ENCODE measurements at places on chromosomes 4 and X.

DNA sequence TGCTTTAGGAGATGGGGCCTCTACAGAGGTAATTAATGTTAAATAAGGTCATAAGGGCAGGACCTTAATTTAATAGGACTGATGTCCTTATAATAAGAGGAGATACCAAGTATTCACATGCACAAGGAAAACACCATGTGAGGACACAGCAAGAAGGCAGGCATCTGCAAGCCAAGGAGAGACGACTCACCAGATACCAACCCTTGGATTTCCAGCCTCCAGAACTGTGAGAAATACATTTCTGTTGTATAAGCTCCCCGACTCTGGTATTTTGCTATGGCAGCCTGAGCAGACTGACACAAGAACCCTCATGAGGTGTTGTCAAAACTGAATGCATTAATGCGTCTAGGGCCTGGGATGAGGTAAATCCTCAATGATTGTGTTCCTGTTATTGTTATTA is 56.2 kb upstream of the MAPK10 start:
- DNase-seq, result no peak

DNA sequence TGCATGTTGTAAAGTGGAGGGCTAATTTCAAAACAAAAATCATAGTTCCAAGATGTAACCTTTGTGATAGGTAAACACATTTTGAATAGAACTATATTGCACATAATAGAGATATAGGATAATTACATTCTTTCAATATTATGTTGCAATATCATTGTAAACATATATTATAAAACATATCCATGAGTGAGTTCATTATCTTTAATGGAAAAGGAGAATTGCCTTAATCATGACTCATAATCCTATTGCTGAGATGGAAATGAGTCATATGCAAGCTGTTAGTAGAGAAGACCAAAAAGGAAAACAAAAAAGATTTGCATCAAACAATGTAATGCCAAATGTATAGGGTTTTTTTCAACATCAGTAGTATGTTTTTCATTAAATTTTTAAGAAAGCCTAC is 73.7 kb upstream of the WDR44 start:
- DNase-seq, result no peak

- DNase-seq, result no peak
Measured at GRCh38 chrX:93868289-93868965, 194.4 kb downstream of the FAM133A start.

DNA sequence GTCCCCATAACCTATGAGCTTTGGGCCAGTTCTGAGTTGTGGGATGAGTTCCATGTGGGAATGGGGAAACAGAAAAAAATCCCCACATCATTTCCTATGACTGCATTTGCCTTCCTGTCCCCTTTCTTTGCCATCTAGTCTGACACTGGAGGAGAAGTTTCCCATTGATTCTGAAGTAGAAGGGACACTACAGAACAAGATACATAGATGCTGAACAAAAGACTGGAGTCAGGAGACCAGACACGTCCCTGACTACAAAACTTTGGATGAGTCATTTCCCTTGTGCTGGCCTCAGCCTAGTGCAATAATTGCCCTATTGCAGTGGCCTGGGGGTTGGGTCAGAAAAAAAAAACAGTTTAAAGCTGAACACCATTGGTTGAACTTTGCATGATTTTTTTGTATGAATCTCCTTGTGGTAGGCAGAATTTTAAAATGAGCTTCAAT is 22.1 kb downstream of the BEX3 start:
- DNase-seq, result no peak

GRCh38 chrX:152993933-152994332 is at the start of gene PNMA5:
PNMA5 (minus strand) TSS chrX:152994116; CDS start chrX:152991598, 2,518 bp downstream.
- DNase-seq, result no peak

DNA sequence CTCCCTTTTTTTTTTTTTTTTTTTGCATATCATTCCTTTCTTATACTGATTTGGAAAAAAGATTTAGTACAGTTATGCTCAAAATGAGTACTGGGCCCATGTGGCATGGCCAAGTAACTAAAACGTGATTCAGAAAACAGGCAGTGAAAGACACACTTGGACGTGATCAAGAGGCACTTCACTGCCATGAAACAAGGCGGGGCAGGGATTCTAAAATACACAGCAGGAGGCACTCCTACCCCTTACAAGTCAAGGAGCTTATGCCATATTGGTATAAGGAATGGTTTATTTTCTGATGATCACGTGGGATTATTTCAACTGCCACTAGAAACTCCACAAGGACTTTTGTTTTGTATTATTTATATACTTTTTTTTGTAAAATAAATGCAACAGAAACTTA is 72.0 kb downstream of the CHST7 start:
- DNase-seq, result no peak

All from left lobe of liver (tissue), 2 donors.